ENCODE measurements at places on chromosomes 3 and 15. TPM values are rescaled to one million over a fixed set of nuclear protein-coding genes. Genes with fewer than 3 reads are reported as not detected.

CAND2 gene
- polyA plus RNA-seq: 2.6 TPM

POC1A gene
- 1.1 TPM for polyA plus RNA-seq

PCOLCE2 gene
- polyA plus RNA-seq: not detected

PRRT3 gene
- polyA plus RNA-seq: 3.1 TPM

TGM5 gene
- polyA plus RNA-seq: not detected

LIPH gene
- not detected for polyA plus RNA-seq

RBMS3 gene
- not detected for polyA plus RNA-seq

CELF6 gene
- not detected for polyA plus RNA-seq

SLC28A2 gene
- polyA plus RNA-seq: not detected

FAM174B gene
- 6.0 TPM for polyA plus RNA-seq

CMTM8 gene
- 2.8 TPM for polyA plus RNA-seq

APOD gene
- not detected for polyA plus RNA-seq

GRM2 gene
- polyA plus RNA-seq: not detected

SH2D7 gene
- 0.19 TPM for polyA plus RNA-seq

SYNPR gene
- polyA plus RNA-seq: not detected

MEIS2 gene
- not detected for polyA plus RNA-seq

MUC20 gene
- 1.5 TPM for polyA plus RNA-seq

DISP2 gene
- polyA plus RNA-seq: 0.73 TPM

GRIP2 gene
- not detected for polyA plus RNA-seq

CCR1 gene
- polyA plus RNA-seq: 2.0 TPM

SCAANT1 gene
- polyA plus RNA-seq: not detected

Data from naive thymus-derived CD8-positive, alpha-beta T cell (primary cell).